ENCODE measurements at places on chromosomes 5 and 9.
A peak's percentile ranks its signal among the peaks of the same experiment; 100 is the strongest.

GRCh38 chr5:139577689-139578290 is 16.7 kb downstream of the UBE2D2 start:
- DNase-seq = no peak

- DNase-seq = no peak
Observed at GRCh38 chr9:130191749-130192120, 19.5 kb downstream of the NCS1 start.

DNA sequence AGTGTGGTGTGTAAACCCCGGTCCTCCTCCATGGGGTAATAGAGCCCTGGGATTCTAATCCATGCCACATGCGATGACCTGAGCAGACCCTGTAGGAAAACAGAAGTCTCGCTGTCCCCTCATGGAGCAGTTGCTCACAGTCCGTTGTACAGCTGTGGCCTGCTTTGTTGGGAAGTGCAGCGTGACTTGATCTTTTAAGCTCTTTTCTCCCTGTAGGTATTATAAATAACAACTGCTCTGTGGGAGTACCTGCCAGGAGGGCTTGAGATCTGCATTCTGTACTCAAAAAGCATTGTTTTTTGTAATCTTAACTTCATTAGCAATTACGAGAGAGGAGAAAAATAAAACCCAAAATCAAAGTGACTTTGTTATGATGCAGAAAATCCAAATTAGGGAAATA is 17.3 kb downstream of the MEGF10 start:
- peak; percentile 90 for DNase-seq

- no peak for DNase-seq
Observed at GRCh38 chr9:134231330-134231745, 67.0 kb upstream of the RNU6ATAC start.

GRCh38 chr5:32143617-32144377 is 30.3 kb downstream of the GOLPH3 start:
- no peak for DNase-seq

DNA sequence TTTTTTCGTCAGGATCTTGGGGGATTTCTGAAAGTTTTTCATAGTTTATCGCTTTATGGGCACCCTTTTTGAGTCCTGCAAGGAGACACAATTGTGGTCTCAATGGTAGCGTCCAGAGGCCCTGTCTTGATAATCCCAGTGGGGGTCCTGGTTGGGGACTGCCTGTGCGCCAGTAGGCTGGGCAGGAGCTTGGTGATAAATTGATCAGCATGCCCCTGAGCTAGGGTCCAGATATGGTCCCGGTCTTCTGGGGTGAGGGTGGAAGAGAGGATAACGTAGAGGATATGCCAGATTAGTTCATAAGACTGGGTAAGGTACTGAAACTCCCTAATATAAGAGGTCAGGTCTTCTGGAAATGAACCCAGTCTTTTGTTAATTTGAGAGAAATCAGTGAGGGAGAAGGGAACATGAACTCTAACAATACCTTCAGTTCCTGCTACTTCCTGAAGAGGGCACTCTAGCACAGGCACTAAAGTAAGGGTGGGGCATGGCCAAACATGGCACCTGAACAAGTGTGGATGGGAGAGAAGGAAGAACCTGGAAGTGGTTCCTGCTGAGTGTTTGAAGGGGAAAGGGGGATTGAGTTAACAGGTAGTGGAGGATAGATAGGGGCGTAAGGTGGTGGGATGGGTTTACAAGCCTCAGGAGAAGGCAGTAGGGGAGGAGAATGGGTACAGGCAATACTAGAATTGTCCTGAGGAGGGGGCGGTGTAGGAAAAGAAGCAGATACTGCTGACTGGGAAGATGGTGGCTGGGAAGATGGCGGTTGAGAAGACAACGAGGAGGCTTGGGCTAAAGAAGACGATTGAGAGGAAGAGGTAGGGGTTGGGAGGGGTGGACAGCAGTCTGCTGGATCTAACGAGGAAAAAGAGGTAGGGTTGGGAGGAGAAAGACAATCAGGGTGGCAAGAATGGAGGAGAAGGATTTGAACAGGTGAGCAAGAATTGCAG is 33.8 kb upstream of the ANXA2R start:
- DNase-seq = peak; percentile 46

- no peak for DNase-seq
Observed at GRCh38 chr5:170426786-170427185, 37.6 kb upstream of the KCNMB1 start.

GRCh38 chr5:89384391-89384790 is 501.4 kb upstream of the MEF2C start:
- no peak for DNase-seq

GRCh38 chr5:51678330-51678729 is 295.1 kb downstream of the ISL1 start:
- no peak for DNase-seq

DNA sequence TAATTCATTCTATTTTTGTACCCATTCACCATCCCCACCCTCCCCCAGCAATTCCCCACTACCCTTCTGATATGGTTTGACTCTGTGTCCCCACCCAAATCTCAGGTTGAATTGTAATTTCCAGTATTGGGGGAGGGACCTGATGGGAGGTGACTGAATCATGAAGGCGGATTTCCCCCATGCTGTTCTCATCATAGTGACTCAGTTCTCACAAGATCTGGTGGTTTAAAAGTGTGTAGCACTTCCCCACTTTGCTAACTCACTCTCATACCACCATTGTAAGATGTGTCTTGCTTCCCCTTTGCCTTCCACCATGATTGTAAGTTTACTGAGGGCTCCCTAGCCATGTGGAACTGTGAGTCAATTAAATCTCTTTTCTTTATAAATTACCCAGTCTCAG is 25.9 kb upstream of the TESK1 start:
- no peak for DNase-seq

DNA sequence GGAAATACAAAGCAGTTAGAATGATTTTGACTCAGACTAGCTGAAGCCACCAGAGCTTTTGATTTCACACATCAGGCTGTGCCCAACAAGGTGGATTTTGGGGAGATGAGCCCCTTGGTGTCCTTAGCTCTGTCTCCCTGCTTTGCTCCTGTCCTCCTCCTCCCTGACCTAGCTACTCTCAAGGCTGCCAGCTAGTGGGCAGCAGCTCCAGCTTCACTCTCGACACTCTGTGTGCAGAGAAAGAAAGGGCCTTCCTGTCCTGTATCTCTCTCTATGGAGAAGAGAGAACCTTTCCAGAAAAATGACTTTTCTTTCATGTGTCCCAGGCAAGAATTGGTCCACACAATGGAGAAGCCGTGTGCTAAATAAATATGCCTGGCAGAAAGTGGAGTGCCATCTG is 446.2 kb downstream of the SEMA5A start:
- peak; percentile 25 for DNase-seq

GRCh38 chr9:96874201-96874785 is 20.0 kb upstream of the ZNF782 start:
- no peak for DNase-seq

DNA sequence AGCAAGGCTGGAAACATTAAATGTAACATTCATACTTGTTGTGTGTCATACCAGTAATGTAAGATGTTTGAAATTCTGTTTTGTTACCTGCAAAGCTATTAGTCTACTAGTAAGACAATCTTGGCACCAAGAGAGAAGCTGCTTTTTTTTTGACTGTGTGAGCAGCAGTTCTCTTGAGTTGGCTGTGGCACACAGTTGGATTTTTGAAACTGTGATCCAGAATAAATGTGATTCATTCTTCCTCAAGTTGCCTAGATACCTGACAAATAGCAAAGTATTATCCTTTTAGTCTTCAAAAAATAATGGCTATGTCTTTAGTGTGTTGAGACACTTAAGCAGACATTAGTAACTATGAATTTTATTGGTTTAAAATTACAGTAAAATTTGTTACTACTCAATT is 57.2 kb upstream of the HAPLN1 start:
- no peak for DNase-seq

- DNase-seq = peak; percentile 63
Observed at GRCh38 chr5:74767579-74767913, 497 bp downstream of the NSA2 start.

- no peak for DNase-seq
Observed at GRCh38 chr5:44372028-44372427, 17.2 kb downstream of the FGF10 start.

GRCh38 chr5:33032271-33033070 is 321.4 kb downstream of the NPR3 start:
- DNase-seq = no peak

DNA sequence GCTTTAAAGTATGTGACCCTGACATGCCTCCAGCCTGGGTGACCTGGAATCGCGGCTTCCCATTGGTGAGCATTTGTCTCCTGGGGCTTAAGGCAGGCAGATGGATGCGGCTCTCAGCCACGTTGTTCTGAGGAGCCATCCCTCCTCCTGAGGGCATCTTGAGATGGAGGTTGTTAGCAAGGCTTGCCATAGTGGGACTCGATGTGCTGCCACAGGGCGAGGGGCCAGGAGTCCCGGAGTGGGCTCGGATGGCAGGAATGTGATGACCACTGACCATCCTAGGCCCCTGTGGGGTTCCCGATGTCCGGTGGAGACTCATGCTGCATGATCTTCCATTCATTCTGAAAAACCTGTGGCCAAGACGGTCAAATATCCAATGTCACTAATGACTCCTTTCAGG is 13.8 kb downstream of the GLIS3 start:
- DNase-seq = no peak

DNA sequence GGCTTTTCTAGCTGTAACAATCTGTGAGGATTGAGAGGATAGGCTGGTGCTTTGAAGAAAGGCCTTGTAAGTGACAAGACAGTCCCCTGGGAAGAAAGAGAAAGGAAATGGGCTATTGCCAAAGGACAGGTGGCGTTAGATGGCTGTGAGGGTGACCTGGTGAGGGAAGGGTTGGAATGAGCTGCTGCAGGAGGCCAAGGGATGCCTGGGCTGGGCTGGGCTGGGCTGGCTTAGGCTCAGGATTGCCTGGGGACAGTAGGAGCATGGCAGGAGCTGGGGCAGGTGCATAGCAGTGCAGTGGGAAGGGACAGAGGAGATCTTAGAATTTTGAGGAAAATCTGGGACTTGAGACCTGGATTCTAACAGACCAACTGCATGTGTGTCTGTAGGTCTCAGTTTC is 9.7 kb upstream of the MYOZ3 start:
- DNase-seq = no peak

DNA sequence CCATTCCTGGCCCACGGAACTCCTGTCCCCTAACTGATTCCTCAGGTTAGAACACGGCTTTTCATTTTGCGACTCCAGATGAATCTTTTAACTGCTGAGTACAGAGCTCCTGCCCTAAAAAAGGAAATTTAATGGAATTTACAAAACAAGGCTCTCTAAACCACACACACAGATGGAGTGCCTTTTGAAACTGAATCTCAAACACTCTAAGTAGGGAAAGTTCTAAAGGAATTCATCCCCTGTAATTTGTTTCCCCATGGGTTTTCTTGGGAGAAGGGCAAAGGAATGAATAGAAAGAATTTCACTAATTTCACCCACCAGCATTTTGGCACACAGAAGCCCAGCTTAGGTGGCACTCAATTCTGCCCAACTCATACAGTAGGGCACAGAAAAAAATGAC is 106.5 kb downstream of the THBS4 start:
- DNase-seq = no peak

DNA sequence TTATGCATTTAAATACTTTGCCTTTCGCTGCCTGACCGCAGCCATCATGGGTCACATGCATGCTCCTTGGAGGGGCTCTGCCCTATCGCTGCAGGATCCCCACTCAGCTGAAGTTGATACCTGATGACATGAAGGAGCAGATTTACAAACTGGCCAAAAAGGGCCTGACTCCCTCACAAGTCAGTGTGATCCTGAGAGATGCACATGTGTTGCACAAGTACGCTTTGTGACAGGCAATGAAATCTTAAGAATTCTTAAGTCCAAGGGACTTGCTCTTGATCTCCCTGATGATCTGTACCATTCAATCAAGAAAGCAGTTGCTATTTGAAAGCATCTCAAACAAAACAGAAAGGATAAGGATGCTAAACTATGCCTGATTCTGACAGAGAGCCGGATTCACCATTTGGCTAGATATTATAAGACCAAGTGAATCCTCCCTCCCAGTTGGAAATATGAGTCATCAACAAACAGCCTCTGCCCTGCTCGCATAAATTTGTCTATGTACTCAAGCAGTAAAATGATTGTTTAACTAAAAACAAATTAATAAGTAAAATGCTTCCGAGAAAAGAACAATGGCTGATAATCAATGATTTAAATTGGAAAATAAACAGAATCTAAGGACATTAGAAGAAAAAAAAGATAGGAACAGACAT is 41.6 kb upstream of the PPP2CA start:
- no peak for DNase-seq

GRCh38 chr5:132774896-132775295 is 2.1 kb downstream of the SEPTIN8 start:
- no peak for DNase-seq

GRCh38 chr9:22446589-22446949 is at the start of gene DMRTA1:
Gene DMRTA1 (plus strand): TSS chr9:22446824. CDS start chr9:22447066, 242 bp downstream.
- peak; percentile 88 for DNase-seq

DNA sequence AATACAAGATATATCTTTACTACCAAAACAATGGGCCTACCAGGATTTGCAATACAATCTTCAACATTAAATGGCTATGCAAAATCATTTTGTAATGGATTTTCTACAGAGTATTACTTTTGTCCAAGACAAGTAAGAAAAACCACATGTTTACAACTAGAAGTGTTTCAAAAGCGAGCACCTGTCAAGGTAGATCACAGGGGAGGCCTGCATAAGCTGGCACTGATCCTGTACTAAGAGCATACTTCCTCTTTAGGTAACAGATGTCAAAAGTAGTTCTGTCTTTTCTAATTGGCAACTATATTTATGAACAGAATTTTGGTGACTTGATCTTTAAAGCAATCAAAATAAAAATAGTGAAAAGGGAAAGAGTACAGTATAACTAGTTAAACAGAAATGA is 249.0 kb downstream of the MLLT3 start:
- DNase-seq = no peak

GRCh38 chr9:128626181-128626580 is 30.5 kb downstream of the DYNC2I2 start:
- no peak for DNase-seq

DNA sequence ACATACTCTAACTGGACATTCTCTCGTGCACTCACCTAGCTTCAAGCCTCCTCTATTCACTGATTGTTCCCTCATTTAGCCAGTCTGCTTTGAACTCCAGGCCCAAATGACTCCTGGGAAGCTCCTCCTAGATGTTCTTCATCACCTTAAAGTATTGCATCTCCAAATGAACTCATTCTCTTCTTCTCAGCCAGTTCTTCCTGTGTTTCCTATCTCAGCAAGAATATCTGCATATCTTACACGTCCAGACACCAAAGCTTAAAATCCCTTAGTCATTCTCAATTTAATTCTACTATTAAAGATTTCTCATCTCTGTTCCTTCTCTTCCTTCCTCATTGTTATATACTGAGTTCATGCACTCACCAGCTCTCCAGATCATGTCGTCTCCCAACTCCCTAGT is 118.6 kb upstream of the DAB2 start:
- no peak for DNase-seq
